Renal pelvis (tissue), 12 donors: ENCODE measurements at places on chromosomes 2 and 18. TPM values are rescaled to one million over a fixed set of nuclear protein-coding genes. Genes with fewer than 3 reads are reported as not detected.

The CRYBA2 gene
- polyA plus RNA-seq = not detected

GRCh38 chr18:46953195-46953594, 35.8 kb downstream of the KATNAL2 start:
- no peak for DNase-seq

DNA sequence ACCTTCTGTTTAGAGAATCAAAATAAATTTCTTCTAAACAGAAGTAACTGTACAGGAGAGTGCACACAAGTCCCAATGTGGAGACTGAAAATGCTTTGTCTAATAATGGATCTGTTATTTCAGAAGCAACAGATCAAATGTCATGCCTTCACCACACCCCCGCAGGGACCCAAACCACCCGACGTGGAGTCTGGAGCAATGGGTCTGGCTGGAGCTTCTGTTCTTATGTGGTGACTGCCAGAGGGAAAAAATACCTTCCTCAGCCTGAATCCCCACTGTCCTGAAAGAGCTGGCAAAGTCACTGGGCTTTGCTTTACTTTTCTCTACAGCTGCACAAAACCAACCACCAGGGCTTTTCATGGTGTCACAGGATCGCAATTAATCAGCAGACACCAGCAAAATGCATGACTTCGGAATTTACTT, 119.0 kb upstream of the ZFP36L2 start:
- DNase-seq = no peak

- no peak for DNase-seq
Measured at GRCh38 chr2:39356922-39357639, 80.0 kb downstream of the MAP4K3 start.

DNA sequence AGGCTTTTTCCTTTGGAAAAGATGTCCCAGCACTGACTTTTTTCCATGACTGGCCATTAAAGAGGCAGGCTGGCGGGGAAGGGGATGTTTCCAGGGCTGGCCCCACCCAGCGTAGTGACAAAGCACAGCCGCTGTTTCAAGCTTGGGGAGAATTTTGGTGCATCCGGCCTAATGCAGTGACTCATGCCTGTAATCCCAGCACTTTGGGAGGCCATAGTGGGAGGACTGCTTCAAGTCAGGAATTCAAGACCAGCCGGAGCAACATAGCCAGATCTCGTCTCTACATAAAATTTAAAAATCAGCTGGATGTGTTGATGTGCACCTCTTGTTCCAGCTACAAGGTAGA, 78.0 kb upstream of the SH3BP4 start:
- DNase-seq = no peak
